ENCODE measurements at places on chromosomes 5 and 9. TPM values are rescaled to one million over a fixed set of nuclear protein-coding genes. Genes with fewer than 3 reads are reported as not detected.

The PCDHA13 gene
- total RNA-seq: not detected

The IL5 gene
- total RNA-seq: not detected

The KIF4B gene
- not detected for total RNA-seq

The DMRT3 gene
- total RNA-seq: not detected

The ACTBL2 gene
- 0.04 TPM for total RNA-seq

The IFNB1 gene
- total RNA-seq: not detected

The SOX30 gene
- total RNA-seq: not detected

The GABRA6 gene
- total RNA-seq: not detected

The PCDHGA10 gene
- 1.3 TPM for total RNA-seq

The MARVELD2 gene
- 17.2 TPM for total RNA-seq

The AMBP gene
- not detected for total RNA-seq

The GMCL2 gene
- not detected for total RNA-seq

The IL13 gene
- not detected for total RNA-seq

The SIGMAR1 gene
- 248 TPM for total RNA-seq

The MLANA gene
- total RNA-seq: not detected

The CENPK gene
- 10.5 TPM for total RNA-seq

The RBM22 gene
- total RNA-seq: 36.0 TPM

The SLC34A3 gene
- not detected for total RNA-seq

The OSMR gene
- 27.3 TPM for total RNA-seq

The TSSK1B gene
- 0.04 TPM for total RNA-seq

The TRIM36 gene
- 1.7 TPM for total RNA-seq

The PCDHB13 gene
- total RNA-seq: not detected

The CNOT6 gene
- 14.9 TPM for total RNA-seq

The ETF1 gene
- 116 TPM for total RNA-seq

The RNF183 gene
- total RNA-seq: not detected

The IL3 gene
- total RNA-seq: not detected

The SDHA gene
- 254 TPM for total RNA-seq

The EPB41L4B gene
- total RNA-seq: 5.9 TPM

The KIF24 gene
- total RNA-seq: 1.2 TPM

The PCDHGA9 gene
- 0.70 TPM for total RNA-seq

The C9orf153 gene
- total RNA-seq: not detected

The IFNA2 gene
- not detected for total RNA-seq

The HTR4 gene
- not detected for total RNA-seq

The CAMK2A gene
- 0.08 TPM for total RNA-seq

The CCDC187 gene
- total RNA-seq: not detected

The ADRB2 gene
- total RNA-seq: 11.9 TPM

The PCDHGB3 gene
- 0.31 TPM for total RNA-seq

The SLC31A1 gene
- 20.4 TPM for total RNA-seq

The ZNF618 gene
- 4.8 TPM for total RNA-seq

The DND1 gene
- total RNA-seq: 1.6 TPM

The SLC35A4 gene
- total RNA-seq: 37.6 TPM

The HTR1A gene
- total RNA-seq: not detected

The PFN3 gene
- total RNA-seq: not detected

The BRINP1 gene
- not detected for total RNA-seq
